HuH-7 (cell line): ENCODE measurements at places on chromosomes 5 and 9.

- DNase-seq: no peak
These were observed 733.4 kb downstream of the TLE4 start for GRCh38 chr9:80305136-80305535.

- no peak for DNase-seq
These were observed 35.0 kb downstream of the MTX3 start for GRCh38 chr5:79955941-79956670.

DNA sequence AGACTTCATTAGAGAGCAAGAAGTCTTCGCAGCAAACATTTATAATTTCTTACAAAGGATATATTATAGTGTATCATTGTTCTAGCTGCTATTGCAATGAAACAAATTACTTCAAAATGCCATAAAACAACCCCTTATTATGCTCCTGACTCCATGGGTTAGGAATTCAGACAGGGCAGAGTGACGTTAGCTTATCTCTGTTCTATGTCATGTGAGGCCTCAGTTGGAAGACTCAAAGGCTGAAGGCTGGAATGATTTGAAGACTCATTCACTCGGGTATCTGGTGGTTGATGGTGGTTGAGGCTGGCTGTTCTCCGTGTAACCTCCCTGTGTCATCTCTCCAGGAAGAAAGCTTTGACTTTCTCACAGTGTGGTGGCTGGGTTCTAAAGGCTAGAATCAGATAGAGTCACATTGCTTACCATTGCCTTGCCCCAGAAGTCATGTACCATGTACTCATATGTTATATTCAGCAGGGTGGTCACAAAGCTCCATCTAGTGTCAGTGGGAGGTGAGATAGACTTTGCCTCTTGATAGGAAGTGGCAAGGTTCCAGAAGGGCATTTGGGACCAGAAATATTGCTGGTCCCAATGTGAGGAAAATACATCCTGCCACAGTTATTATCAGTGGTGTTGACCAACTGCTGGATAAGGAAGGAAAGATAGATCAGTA is 226.9 kb downstream of the TMEM38B start:
- no peak for DNase-seq

DNA sequence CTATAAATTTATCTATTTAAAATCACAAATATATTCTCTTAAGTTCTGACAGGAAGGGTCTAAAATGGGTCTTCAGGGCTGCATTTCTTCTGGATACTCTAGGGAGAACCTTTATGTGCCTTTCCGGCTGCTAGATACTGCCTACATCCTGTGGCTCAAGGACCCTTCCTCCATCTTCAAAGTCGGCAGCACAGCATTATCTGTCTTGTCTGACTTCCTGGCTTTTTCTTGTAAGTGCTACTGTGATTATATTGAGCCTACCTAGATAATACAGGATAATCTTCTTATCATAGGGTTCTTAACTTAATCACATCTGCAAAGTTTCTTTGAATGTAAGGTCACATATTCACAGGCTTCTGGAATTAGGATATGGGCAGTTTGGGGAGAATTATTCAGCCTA is 943.8 kb upstream of the TYRP1 start:
- no peak for DNase-seq

GRCh38 chr5:143488381-143488780 is 84.9 kb upstream of the NR3C1 start:
- no peak for DNase-seq

DNA sequence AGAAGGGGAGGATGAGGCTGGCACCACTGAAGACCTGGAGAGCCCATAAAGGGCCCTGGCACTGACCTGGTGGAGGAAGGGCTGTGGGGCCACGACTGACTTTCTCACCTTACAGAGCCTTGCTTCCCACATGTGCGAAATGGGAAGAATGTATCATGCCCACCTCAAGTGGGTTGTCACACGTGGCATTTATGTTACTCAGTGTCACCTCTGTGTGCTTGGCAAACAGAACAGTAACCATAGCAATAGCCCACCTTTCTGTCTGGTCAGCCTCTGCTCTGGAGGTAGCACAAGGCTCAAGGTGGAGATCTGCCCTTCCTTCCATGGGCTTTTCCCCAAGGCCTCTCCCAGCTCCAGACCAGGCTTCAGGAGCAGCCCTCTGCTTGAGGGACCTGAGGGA is 16.7 kb downstream of the TCF7 start:
- DNase-seq: no peak

GRCh38 chr5:40879163-40879942 is 29.9 kb upstream of the C7 start:
- DNase-seq: no peak
